Activated T-cell treated with anti-CD3 and anti-CD28 coated beads for 48 hours (primary cell): ENCODE measurements at places on chromosomes 3 and 15.
A peak's percentile ranks its signal among the peaks of the same experiment; 100 is the strongest.

DNA sequence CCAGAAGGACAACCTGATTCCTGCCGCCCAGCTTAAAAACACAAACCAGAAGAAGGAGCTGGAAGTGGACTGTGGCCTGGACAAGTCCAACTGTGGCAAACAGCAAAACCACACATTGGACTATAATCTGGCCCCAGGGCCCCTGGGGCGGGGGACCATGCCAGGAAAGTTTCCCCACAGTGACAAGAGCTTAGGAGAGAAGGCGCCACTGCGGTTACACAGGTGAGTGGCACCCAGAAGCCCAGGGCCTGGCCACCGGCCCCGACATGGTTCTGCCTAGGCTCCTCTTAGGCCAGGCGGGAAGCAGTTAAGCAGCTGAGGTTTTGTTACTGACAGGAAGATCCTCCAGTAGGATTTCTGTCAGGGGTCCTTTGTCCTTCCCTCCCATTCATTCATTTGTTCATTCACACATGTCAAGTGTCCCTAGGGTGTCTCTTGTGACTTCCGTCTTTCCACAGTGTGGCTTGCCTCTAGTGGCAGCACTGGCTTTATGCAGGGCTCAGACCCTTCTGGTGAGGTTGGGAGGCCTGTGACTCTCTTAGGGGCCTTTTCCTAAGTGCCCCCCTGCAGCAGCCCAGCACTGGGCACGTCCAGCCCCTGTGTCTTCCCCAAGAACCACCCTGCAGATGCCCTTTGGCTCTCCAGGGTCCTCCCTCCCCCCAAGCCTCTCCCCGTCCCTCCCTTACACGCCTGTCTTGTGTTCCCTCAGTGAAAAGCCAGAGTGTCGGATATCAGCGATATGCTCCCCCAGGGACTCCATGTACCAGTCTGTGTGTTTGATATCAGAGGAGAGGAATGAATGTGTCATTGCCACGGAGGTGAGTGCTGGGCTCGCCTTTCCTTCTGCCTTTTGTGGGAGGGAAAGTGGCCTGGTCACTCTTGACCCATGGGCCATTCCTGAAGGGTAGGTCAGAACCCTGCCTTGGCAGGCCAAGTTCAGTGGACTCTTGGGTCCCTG lies 7.8 kb downstream of the DLL4 start:
- no peak for DNase-seq

DNA sequence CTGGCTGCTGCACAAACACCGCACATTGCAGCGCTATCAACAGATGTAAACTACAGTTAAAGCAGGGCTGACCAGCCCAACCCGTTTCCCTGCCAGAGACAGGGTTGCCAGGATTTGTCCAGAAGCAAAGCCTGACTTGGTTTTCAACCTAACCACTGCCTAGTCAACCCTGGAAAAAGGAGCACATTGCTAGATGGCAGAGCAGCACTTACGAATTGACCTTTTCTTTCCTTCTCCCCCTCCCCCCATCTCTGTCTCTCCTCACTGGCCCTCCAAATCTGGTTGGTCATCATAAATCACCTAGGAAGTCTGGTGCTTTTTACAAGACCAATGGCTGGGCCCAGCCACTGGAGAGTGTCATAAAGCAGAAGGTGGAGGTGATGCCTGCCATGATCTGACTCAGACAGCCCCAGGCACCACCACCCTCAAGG lies 51.3 kb downstream of the ABCC5 start:
- no peak for DNase-seq

DNA sequence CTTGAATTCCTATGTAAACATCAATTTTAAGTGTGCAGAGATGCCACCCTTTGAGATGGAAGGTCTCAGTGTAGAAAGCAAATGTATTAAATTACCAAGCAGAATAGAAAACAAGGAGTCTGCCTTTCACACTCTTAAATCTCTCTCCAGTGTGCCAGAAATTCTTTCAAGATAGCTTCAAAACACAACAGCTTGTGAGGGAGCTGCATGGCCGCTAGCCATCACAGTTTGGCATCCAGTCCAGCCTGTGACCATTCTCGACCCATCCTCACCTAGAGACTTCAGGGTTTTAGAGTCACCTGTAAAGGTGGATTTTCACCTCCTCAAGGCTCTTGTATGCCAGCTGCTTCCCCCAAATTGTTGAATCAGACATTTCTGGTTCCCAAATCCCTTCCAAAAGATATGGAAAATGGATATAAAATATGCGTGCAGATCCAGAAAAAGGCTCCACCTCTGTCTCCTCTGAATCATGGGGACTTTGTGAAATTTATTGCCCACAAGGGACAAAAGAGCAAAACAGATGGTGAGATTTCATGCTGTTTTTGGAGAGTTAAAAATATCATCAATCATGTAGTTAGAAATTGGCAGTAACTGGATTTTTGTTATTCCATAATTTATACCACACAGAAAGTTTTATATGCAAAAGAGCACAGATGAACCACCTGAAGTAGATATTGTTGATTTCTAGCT lies 114.2 kb upstream of the THRB start:
- DNase-seq, result no peak

DNA sequence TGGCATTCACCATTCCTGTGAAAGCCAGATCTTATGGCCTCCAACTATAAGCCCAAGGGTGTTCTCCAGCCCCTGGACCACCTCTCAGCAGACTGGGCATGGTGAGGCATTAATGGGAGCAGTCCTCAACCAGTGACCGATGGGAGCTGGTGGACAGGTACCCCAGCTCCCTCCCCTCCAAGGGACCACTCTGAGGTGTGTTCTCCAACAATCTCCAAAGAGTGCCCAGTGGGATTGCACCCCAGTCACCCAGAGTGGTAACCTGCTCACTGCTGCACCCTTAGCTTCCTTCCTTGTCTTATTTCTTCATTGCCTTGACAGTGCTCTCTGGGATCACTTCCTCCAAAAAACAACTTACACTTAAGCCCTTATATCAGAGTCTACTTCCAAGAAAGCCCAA lies 8.2 kb upstream of the ITGA11 start:
- DNase-seq, result no peak

DNA sequence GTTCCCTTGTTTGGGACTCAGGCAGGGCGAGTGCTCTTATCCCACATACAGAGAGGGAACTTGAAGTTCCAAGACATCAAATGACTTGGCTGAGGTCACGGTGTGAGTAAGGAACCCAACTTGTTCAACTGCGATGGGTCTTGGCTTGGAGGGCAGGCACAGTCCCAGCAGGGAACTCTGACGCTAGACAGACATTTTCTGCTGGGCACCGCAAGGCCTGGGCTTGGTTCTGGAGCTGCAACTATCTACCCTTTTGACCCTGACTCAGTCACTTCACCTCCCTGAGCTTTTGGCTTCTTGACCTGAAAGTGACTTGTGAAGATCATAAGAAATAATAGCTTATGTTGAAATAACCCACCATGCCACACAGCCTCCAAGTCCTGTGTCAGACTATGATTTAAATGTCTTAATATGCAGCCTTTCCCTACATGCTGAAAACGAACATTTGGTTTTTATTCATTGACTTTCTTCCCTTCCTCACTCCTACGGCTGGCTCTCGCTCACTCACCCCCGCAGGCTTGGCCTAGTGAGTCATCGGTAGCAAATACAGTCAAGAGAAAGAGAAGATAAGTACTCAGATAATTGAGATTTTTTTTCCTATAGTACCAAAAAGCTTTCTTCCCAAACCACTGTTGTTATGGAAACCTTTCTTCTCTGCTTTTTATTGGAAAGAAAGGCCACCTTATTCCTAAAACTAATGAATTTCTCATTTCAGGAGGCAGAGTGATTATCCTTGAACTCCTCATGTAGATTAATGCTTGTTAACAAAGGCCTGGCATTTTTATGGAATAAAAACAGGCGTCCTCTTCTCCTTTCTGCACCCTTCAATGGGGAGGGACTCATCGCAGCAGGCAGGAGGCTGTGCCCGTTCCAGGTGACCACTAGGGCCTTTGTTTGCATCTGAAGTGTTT lies 178.4 kb downstream of the ATP10A start:
- DNase-seq, result no peak

- DNase-seq, result no peak
These were observed 67.4 kb downstream of the CSNK1G1 start for GRCh38 chr15:64288577-64288976.

- no peak for DNase-seq
These were observed 97.8 kb upstream of the SPRED1 start for GRCh38 chr15:38154837-38155236.

DNA sequence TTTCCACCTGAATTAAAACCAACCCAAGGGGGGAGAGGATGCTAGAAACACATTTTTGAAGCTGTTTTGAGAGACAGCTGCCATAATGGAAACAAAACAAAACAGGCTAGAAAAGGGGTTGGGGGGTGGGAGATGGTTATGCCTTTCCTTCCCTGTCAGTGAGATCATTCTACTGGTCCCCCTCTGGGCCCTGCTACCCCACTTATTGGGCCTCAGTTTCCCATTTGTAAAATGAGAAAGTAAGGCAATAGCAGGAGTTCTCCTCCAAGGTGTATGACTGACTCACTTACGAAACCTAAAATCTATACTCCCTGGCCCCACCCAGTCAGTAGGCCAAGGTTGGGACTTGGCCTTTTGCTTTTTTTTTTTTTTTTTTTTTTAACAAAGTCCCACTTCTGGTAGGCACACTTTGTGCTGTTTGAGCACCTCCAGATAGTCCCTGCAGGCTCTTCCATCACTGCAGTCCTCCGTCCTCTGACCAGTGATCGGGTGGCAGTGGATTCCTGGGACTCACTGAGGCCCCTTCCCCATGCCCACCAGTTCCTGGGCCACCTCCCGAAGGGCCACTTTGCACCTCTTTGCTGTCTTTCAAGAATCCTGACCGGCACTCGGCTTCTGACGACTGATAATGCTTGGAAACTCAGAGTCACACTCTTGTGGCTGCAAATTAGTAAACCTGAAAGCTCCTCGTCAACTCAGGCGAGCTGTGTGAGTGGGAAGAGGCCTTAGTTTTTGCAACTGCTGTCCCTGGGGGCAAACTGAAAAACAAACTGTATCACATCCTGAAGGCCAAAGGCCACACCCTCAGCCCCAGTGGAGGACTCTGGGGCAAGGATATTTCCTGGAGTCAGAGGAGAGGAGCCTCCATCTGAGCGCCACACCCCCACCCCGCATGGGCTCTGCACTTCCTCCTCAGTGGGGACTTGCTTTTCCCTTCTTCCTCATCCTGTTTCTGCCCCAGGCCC lies 6.7 kb upstream of the PSTPIP1 start:
- peak; percentile 69 for DNase-seq

- no peak for DNase-seq
These were observed 54.7 kb downstream of the TP63 start for GRCh38 chr3:189685860-189686259.

- no peak for DNase-seq
These were observed 50.2 kb downstream of the NOX5 start for GRCh38 chr15:69064649-69065048.

DNA sequence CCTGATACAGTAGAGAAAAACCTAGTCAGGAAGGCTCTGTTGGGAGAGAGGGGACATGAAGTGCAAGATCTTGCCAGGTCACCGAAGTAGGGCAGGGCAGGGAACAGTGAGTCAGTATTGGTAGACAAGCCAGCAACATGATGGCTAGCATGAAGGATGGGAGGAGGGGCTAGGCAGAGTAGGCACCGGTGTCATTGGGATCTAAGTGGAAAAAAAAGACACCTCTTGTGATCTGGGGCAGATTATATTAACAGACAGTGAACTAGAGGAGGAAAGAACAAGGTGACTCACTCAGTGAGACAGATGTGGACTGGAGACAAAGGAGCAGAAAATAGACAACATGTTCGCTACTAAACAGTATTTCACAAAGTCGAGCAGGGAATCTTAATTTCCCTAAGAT lies 149.2 kb upstream of the SLC24A5 start:
- no peak for DNase-seq

DNA sequence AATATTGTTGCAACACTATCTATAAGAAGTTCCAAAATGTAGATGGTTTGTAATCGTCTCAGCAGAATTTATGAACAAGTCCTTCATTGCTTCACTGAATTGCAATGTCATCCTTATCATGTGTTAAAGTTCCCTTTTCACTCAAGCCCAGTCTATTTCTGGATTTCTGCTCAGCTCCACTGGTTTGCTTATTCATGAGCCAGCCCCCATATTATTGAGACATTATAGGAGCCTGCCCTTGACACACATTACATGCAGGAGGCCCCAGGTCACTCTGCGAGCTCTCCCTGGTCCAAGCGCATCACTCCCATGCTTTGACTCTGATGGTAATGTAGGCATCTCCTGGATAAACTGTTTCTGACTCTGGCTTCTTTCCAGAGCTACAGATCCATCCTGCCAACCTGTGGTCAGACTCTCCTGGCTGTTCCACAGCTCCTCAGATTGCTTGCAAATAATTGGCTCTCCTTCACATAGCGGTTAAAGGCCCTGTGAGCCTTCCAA lies 56.9 kb downstream of the ABTB1 start:
- no peak for DNase-seq

DNA sequence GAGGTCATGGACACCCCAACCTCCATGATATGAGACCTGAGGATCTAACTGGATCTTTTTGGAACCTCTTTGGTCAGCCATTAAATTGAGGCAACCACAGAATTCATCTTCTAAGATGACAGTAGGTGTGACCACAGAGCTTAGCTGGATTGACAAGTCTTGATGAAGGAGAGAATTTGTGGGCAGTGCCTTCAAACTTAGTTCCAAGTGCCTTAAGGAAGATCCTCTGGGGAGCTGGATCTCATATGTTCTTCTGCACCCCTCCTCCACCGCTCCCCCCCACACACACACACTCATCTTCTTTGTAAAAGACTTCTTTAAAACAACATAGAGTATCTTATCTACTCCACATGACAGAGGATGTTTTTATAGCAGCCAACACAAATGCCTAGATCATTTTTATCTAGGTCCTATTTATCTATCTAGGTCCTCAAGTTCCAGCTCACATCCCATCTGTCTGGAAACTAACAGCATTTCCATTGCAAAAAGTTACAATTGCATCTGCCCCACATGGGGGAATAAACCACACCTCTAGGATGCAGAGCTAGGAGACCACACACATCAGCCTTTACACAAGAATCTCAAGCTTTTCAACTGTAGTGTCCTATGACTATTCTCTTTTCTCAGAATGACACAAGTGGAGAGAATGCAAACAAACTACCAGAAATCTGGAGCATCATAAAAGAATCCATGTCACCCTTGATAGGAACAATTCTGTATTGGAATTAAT lies 37.4 kb downstream of the WWTR1 start:
- DNase-seq, result no peak

DNA sequence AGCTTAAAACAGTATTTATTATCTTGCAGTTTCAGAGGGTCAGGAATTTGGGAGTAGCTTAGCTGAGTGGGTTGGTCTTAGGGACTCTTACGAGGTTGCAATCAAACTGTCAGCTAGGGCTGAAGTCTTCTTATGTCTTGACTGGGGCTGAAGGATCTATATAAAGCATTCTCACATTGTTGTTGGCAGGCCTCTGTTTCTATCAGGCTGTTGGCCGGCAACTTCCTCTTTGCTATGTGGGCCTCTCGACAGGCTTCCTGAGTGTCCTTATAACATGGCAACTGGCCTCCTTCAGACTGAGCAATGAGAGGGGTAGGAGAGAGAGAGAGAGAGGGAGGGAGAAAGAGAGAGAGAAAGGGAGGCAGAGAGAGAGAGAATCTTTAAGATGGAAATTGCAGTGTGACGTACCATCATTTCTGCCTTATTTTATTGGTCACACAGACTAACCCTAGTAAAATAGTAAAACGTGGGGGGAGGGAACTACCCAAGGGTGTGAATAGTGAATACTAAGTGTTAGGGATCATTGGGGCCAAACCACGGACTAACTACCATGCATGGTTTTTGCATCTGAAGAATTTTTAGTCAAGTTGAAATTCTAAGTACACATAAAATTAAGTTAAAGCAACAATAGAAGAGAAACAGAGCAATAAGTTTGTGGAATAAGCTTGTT lies 16.1 kb downstream of the FGF7 start:
- DNase-seq, result no peak

- DNase-seq, result no peak
These were observed 442.0 kb downstream of the LPP start for GRCh38 chr3:188595890-188596376.

GRCh38 chr3:101950510-101950909 lies 101.2 kb downstream of the NFKBIZ start:
- DNase-seq, result no peak
